Daoy (cell line): ENCODE measurements at places on chromosomes 13 and 19. TPM values are rescaled to one million over a fixed set of nuclear protein-coding genes. Genes with fewer than 3 reads are reported as not detected.
A peak's percentile ranks its signal among the peaks of the same experiment; 100 is the strongest.

Gene FGF22
- not detected in 2 replicates for total RNA-seq

Gene KBTBD6
- 4.5 and 5.8 TPM in 2 replicates for total RNA-seq

Gene GPR12
- not detected in 2 replicates for total RNA-seq

Gene SIGLEC10
- total RNA-seq, result not detected in 2 replicates

Gene DACH1
- total RNA-seq, result not detected in 2 replicates

Gene PPP1R12C
- total RNA-seq, result 41.5 and 44.2 TPM in 2 replicates

Gene CCDC70
- not detected in 2 replicates for total RNA-seq

Gene DACT3
- 0.30 and 0.91 TPM in 2 replicates for total RNA-seq

Gene POGLUT2
- total RNA-seq, result 5.8 and 6.6 TPM in 2 replicates

Gene MRPL57
- total RNA-seq, result 24.9 and 26.6 TPM in 2 replicates

Gene GRIN3B
- total RNA-seq, result not detected in 2 replicates

Gene CLEC17A
- total RNA-seq, result 0.42 TPM in 1 of 2 replicates, not detected in the other

DNA sequence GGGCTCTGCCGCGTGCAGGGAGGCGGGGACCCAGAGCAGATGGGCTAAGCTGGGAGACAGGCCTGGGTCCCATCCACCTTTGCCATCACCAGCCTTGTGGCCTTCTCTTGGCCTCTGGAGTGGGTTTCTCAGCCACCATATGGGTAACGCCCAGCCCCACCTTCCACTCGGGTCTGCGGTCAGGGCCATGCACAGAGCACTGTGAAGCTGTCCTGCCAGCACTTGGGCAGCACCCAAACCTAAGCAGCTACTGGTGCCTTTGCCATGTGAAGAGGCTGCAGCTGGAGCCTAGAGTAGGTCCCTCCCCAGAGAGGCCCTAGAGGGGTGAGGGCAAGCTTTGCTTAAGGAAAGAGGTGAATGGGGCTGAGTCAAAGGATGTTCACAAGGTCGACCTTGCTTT lies 24.1 kb upstream of the NPAS1 start:
- no peak for DNase-seq

- DNase-seq, result no peak
Observed at GRCh38 chr13:32863596-32863995, 152.6 kb upstream of the KL start.

GRCh38 chr13:35903075-35903474 lies 228.1 kb downstream of the DCLK1 start:
- no peak for DNase-seq

DNA sequence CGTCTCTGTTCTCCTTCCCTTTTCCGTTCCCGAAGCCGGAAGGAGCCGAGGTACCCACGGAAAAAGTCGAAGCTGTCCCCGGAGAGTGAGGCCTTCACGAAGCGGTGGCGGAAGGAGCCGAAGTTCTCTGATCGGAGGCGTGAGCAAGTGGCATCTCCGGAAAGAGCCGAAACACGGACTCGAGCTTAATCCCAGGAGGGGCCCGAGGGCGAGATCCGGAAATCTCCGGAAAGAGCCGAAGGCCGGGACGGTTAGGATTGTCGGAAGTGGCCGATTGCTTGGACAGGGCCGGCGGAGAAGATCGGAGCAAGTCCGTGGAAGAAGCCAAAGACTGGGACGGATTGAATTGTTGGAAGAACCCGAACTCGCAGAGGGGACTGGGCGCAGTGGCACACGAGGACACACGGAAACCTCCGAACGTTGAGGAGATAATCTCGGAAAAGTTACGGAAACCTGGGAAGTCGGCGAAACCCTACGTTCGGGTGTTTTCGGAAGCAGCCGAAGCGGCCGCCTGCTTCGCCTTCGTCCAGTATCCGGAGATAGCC lies 440 bp upstream of the U2AF2 start:
- DNase-seq, result peak; percentile 99

- DNase-seq, result no peak
Observed at GRCh38 chr13:24064371-24064770, 96.1 kb upstream of the SPATA13 start.

DNA sequence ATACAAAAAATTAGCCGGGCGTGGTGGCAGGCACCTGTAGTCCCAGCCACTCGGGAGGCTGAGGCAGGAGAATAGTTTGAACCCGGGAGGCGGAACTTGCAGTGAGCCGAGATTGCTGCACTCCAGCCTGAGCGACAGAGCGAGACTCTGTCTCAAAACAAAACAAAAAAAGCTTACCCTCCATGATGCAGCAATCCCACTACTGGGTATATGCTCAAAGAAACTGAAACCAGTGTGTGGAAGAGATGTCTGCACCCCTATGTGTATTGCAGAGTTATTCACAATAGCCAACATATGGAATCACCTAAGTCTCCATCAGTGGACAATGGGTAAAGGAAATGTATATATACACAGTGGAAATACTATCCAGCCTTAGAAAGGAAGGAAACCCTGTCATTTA lies 19.6 kb upstream of the TTYH1 start:
- DNase-seq, result no peak

DNA sequence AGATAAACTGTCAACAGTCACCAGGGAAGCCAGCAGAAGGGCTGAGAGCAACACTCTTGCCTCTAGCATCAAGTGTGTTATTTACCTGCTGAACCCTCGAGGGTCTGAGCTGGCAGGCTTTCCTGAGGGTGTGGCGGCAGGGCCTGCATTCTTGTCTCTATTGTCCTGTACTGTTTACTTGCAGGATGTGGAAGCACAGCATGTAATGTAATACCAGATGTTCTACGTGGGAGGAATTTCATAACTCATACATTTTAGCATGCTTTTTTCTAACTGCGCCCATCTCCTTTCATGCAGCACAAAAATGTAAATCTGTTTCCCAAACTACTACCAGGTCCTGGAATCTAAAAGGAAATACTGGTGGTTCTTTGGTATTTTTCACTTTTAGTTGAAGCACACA lies 153.1 kb downstream of the RGCC start:
- DNase-seq, result peak; percentile 48

GRCh38 chr19:55370305-55370988 lies at the start of gene IL11:
IL11 (minus strand) TSS chr19:55370463; CDS start chr19:55370310, 153 bp downstream.
- DNase-seq, result peak; percentile 86

GRCh38 chr13:70694996-70695715 lies 586.9 kb upstream of the KLHL1 start:
- DNase-seq, result no peak

GRCh38 chr13:76948149-76948548 lies at the start of gene ACOD1:
ACOD1 (plus strand) TSS chr13:76948511; CDS start chr13:76948559, 48 bp downstream.
- DNase-seq, result no peak

GRCh38 chr19:48926909-48927308 lies 6.6 kb upstream of the DHDH start:
- DNase-seq, result peak; percentile 93

- no peak for DNase-seq
Observed at GRCh38 chr19:49009828-49010227, 7.1 kb downstream of the LHB start.

DNA sequence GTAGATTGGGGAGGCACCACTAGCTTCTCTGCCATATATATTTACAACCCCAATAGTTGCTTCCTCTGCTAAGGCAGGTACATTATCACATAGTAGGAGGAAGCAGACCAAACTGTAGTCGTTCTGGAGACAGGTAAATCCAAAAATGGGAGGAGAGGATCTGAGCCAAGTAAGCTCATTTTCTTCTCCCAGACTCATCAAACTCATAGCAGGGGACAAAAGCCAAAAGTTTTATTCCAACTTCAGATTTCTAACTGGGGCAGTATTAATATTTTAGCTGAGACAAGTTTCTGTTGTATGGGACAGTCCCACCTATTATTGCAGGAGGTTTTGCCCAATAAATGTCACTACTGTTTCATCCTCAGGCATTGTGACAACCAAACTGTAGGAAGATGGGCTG lies 7.8 kb upstream of the IGSF23 start:
- no peak for DNase-seq

GRCh38 chr19:46173886-46174480 lies 25.9 kb downstream of the IGFL2 start:
- no peak for DNase-seq

DNA sequence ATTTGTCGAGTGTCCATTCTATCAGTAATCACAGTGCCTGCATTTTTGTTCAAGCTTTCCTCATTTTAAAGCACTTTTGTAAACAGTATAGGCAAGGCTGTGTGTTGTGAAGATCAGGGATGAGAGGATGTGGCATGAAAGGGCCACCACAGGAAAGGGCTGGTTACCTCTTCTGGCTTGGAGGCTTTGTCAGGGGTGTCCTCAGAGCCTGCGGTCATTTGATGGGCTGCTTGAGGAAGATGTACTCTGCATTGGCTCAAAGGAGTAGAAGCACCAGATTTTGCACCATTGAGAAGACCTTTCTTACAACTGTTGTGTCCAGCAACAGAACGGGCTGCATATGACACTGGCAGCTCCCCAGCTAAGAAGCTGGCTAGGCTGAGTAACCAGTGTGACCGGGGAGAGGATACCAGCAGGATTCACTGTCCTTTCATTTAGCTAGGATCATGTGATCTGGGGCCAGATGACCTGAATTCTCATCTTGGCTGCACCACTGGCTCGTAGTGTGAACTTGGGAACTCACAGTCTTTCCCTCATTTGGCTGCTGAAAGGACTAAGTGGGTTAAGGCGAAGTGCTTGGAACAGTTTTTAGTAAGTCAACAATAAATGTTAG lies 380.2 kb downstream of the FGF9 start:
- DNase-seq, result no peak

DNA sequence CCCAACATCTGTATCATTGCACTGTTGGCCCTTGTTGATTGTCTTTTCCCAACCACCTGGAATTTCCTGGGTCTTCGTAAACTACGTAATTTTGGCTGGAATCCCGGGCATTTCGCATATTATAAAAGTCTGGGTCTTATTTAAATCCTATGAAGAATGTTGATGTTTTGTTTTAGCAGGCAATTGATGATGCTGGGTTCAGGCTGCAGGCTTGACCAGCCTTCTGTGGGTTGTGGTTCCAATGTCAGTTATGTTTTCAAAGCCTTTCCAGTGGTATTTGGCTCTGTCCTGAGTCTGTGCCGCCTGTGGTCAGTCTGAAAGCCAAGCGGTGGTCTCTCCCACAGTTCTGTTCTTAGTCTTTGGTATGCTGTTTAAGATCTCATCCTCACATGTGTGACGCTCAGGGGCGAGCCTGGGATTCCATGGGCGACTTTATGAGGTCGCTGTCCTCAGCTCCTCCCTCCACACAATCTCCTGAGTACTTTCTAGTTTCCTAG lies 12.4 kb downstream of the SLC35E1 start:
- DNase-seq, result no peak

DNA sequence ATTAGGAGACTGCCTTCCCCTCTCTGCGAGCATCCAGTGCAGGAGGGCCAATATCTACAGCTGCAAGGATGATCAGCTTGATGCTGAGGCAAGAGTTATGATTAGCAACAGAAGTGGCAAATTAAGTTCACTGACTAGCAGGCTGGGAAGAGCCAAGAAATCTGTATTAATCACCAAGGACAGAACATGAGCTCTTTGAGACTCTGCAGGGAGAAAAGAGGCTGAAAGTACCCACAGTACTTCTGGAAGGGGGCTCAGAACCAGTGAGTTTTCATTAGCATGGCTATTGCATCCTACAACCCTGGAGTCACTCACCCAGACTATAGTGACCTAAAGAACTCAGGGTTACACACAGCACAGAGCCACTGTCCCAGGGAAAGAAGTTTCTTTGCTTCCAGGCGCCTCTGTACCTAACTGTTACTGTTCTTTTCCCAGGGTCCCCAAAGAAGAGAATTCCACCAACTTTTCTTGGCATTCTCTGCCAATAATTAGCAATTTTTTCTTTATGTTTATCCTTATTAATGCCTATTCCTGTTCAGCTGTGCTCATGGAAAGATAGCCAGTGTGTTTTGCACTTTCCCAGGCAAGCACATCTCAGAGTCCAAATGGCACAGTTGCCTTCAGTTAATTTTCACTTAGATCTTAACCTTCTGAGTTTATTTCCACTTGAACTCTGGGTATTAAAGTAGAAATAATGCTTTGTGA lies 25.8 kb upstream of the MEDAG start:
- DNase-seq, result no peak
